ENCODE measurements at places on chromosomes 1 and 21. TPM values are rescaled to one million over a fixed set of nuclear protein-coding genes. Genes with fewer than 3 reads are reported as not detected.

GRCh38 chr1:229716069-229716468, 90.0 kb downstream of the URB2 start:
- DNase-seq = no peak

GRCh38 chr1:227912866-227913265, 34.9 kb downstream of the WNT9A start:
- DNase-seq = no peak

GRCh38 chr1:161242313-161242712, 4.3 kb upstream of the NR1I3 start:
- DNase-seq = no peak

CXADR gene
- total RNA-seq = 0.28 TPM

NUAK2 gene
- 6.2 TPM for total RNA-seq
